ENCODE measurements at places on chromosomes 2 and 18.

GRCh38 chr2:224369028-224369632, 32.8 kb downstream of the FAM124B start:
- no peak for DNase-seq

DNA sequence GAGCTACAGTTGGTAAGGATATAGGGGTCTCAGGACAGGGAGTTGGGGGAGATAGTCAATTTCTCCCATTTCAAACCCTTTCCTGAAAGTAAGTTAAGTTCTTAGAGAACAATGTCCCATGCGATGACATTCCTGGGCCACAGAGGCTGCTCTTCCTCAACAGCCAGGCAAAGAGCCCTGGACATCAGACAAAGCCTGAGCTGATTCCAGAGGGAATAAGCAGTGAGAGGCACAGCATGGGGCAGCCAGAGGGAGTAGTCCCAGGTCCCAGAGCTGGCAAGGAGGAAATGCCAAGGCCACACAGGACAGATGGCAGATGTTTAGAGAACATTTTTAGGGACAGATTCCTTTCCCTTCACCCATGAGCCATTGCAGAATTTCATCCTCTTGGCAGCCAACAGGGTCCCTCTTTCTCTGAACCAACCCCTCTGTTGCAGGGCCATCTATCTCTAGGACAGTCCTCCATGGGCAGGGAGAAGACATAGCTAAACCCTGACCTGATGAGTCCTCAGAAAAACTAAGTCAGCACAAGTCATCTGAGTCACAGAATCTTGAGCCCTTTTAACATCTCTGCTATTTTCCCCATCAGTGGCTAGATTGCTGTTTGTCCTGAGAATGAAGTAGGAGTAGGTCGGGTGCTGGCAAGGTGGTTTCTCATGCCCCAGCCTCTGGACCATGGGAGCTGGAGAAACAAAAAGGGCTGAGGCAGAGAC, 81.6 kb upstream of the STPG4 start:
- no peak for DNase-seq

DNA sequence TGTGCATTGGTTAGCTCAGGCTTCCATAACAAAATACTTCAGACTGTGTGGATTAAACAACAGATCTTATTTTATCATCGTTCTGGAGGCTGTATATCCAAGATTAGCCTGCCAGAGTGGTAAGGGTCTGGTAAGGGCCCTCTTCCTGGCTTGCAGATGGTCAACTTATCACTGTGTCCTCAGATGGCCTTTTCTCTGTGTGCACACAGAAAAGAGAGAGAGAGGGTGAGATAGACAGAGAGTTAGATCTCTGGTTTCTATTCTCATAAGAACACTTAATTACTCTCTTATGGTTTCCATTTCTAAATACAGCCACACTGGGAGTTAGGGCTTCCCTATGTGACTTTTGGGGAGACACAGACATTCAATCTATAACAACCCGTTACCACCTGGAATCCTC, 1003.5 kb downstream of the TSN start:
- DNase-seq, result no peak

DNA sequence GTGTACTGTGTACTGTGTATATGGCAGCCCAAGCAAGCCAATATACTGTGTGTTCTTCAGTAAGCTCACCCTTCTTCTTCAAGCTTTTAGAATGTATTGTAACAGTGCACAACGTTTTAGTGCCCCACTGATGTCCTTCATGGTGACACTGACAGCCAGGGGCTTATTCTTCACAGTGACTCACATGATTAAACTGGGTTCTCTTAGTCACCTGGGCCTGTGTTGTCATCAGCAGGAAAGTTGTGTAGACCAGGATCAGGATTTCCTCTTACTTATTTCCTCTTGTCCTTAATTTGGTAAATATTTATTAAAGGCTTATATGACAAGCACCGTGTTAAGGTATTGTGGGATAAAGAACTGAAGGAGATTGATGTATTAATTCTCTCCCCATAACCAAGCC, 67.9 kb upstream of the THOC1 start:
- no peak for DNase-seq

- no peak for DNase-seq
Observed at GRCh38 chr2:181421464-181421863, 35.7 kb upstream of the ITGA4 start.

DNA sequence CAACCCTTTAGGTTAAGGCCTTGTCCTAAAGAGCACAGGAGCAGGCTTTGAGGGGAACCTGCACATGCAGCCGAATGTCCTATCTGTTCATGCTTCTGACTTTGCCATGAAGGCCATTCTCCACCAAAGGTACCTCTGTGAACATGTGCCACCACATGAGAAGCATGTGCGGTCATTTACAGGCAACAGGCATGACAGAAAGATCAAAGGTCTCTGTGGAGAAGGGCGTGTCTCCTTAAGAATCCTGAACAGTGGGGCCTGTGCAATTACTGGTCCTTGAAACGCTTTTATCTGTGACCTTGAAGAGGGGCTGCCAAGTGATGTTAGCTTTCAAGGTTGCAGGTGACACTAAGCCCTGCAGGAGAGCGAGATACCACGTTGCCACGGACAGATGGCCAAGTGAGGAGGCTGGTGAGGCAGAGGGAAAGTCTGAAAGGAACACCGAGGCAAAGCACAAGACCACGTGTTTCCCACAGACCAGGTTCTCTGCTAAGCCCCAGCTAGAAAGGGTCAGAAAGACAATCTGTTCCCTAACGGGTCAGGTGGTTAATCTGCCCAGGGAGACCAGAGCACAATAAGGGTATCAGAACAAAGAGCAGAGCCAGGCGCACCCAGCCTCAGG, 19.5 kb upstream of the POMC start:
- DNase-seq, result no peak

GRCh38 chr2:9178904-9179571, 27.6 kb upstream of the ASAP2 start:
- peak; percentile 57 for DNase-seq

- DNase-seq, result no peak
Observed at GRCh38 chr2:16204251-16204650, 263.9 kb downstream of the MYCN start.

- no peak for DNase-seq
Observed at GRCh38 chr18:35042389-35043071, 1.3 kb downstream of the MAPRE2 start.

DNA sequence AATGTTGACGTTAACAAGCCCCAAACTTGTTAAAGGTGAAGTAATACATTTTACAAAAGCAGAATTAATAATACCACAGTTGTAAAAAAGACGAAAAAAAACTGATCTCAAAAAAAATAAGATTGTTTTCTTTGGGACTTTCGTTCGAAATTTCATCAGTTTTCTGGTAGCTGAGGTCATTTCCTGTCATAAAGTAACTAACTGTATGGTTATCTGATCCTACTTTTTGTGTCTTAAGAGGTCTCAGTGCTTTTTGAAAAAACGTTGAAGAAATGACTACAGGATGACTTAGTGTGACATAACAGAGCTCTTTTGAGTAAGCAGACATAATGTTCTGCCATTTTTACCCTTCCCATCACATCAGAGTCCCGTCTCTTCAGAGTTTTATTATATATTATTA, 79.3 kb downstream of the BIRC6 start:
- DNase-seq, result no peak

DNA sequence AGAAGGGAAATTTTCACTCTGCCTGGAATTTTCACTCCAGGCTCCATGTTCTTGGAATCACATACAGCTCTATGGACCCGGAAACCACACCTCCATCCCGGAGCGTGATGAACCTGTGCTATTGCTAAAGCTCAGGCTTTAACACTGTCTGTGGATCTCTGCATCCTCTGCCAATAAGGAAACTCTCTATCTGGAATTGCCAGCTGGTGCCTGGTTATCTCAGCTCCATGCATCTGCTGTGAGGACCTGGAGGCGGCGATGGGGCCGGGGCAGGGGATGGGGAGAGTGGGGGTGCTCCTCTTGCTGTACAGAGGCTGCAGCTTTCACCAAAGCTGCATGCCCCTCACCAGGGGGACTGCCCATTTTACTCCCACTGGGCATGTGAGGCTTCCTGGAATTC, 754.0 kb upstream of the SOX11 start:
- no peak for DNase-seq

DNA sequence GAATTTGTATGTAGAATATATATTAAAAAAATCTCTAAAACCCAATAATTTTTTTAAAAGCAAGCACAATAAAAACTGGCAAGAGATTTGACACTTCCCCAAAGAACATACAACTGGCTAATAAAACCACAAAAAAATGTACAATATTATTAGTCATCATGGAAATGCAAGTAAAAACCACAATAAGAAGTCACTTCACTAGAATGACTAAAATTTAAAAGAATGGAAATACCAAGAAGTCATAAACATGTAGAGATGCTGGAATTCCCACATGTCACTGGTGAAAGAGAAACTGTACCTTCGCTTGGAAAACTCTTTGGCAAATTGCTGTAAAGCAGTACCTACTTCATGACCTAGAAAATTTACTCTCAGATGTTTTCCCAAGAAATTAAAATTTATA, 43.4 kb upstream of the KYNU start:
- no peak for DNase-seq

GRCh38 chr2:99032786-99033185, 96.8 kb upstream of the CRACDL start:
- DNase-seq, result no peak

DNA sequence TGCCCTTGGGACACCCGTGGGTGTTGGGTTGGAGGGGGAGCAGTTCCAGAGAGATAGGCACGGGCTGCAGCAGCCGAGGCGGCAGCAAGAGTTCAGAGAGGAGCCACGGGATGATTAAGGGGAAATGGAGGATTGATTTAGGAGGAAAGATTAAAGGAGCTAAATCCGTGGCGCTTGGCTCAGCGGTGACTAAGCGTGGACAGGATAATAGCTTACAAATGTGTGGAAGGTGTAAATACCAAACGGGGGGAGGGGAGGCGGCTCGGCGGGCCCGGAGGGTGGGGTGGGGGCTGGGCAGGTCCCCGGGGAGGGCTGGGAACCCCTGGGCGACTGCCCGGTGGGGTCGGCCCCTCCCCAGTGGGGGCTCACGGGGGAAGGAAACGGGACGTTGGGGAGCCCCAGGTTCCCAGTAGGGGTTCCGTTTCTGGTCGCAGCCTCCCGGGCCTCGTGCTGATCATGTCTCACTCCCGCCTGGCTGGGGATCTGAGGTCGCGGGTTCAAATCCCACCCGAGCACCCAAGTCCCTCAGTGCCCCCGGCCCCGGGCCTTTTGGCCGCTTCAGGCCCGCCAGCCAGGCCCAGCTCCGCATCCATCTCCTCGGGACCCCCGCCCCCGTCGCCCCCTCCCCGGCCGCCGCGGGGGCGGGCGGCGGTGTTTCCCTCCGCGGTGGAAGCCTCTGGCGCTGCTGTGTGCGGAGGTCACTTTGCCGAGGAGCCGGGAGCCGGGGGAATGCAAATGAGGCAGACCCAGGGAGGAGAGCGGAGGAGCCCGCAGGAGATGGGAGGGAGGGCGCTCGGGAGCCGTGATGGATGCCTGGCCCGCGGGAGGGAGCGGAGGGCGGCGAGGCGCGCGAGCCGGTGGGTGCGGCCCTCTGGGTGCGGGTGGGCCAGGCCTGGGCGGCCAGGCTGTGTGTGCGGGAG, 8.1 kb downstream of the ASIC4 start:
- DNase-seq, result no peak
